ENCODE measurements at places on chromosomes 7 and 10.

DNA sequence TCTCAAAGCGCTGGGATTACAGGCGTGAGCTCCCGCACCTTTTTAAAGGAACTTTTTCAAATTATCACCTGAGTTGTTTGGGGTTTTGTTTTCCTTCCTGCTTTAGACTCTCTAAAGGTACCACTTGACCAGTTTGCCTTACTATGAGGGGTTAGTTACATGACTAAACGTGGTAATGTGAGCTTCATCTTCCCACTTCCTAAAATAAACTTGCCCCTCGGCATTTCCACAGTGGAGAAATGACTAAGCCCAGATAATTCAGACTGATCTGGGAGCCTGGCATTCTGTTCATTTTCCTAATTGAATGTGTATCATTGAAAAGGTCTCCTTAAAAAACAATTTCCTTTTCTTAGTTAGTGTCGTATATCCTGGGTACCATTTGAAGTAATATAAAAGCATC is 163.4 kb downstream of the PLXDC2 start:
- DNase-seq: no peak

DNA sequence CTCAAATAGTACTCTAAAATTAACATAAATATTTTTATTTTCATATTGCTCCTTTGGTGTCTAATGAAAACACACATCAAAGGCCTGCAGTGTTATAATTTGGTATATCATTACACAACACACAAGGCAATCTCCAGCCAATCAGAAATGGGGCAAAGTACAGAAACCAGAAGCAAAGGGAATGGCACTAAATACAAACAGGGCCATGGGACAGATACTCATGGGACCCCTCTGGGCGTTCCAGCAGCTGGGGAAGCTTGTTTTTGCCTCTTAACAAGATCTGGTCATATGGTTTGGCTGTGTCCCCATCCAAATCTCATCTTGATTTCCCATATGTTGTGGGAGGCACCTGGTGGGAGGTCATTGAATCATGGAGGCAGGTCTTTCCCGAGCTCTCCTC is 551.8 kb upstream of the NRP1 start:
- DNase-seq: no peak

- no peak for DNase-seq
These were observed 25.8 kb upstream of the NANOS1 start for GRCh38 chr10:119003572-119004289.

DNA sequence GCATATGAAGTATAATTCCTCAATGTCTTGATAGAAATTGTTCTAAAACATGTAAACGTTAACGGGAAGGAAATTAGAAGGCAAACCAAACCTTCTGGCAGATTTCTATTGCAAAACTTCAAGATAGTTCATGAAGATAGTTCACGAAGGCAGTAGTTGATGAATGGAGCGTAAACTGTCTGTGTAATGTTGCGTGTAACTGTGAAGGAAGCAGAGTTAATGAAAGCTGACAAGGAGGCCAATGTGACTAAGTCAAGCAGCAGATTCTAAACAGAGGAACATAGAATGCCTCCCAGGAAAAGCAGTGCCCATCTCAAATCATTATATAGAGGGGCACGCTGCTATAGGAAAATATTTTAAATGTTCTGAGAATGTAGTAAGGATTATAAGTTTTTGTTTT is 659.7 kb upstream of the IGFBP3 start:
- DNase-seq: no peak

- no peak for DNase-seq
These were observed 672.3 kb downstream of the TNS3 start for GRCh38 chr7:46909601-46910051.

GRCh38 chr7:16939161-16939560 is 57.4 kb upstream of the AGR3 start:
- no peak for DNase-seq

DNA sequence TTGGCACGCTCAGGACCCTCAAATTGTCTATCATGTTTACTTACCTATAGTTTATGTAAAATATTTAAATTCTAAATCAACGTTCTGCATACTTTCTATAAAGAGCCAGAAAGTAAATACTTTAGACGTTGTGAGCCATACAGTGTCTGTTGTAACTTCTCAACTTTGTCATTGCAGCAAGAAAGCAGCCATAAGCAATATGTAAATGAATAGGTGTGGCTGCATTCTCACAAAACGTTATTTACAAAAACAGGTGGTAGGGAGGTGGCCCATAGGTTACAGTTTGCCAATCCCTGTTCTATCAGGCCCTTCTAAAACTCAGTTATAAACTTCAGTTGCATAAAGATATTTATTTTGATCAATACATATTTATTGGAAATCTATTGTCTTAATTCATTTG is 12.1 kb upstream of the NPY start:
- DNase-seq: no peak

DNA sequence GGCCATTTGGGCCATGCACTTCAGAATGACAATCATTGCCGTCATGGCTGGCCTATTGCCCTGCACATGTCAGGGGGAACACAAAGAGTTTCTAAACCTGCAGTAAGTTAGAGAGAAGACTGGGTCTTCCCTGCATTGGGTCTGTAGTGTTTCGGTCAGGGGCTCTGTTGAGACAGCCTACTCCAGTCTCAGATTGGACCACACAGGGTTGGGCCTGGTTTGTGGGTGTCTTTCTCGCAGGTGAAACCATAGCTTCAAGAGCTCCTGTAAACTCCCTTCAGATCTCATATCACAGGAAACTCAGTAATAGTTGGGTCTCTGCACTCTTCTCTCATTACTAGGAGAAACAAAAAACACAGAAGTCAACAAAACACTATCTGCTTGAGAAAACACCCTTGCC is 7.3 kb upstream of the TARP start:
- DNase-seq: no peak

GRCh38 chr10:79050896-79051555 is 17.7 kb upstream of the ZMIZ1 start:
- DNase-seq: no peak

DNA sequence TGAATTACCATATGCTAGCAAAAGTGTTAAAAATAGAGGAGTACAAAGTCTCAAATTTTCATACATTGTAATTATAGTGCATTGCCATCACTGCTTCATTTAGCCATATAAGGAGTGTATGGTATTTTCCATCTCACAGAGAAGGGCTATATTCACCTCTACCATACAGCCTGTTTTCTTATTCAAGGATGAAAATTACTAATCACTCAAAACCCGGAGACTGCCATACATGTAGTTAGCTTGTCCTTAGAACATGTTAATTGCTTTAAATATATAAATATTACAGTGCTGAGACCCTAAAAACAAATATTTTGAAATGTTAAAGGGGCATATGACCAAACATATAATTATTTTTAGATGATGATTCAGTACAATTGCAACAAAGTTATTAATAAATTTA is 49.4 kb downstream of the CPEB3 start:
- no peak for DNase-seq

DNA sequence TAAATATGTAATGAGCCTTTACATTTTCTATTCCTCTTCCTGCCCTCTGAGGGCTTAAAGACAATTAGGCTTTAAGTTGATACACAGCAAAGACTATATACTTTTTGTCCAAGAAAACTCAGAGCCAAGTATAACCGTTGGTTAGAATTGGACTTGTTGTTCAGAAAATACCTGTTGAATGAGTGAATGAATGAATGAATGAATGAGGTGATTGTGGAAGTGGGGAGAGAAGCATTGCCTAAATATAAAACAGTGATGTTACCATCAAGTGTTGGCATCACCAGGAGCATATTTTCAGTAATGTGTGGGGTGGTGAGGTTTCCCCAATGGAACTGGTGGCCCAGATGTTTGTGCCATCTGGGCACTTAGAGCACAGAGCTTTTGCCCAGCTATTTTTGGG is 106.9 kb downstream of the AOAH start:
- no peak for DNase-seq

GRCh38 chr10:89213191-89213808 is 6.2 kb upstream of the CH25H start:
- DNase-seq: peak; percentile 16

GRCh38 chr7:75531359-75531821 is 39.3 kb downstream of the SPDYE5 start:
- DNase-seq: no peak

DNA sequence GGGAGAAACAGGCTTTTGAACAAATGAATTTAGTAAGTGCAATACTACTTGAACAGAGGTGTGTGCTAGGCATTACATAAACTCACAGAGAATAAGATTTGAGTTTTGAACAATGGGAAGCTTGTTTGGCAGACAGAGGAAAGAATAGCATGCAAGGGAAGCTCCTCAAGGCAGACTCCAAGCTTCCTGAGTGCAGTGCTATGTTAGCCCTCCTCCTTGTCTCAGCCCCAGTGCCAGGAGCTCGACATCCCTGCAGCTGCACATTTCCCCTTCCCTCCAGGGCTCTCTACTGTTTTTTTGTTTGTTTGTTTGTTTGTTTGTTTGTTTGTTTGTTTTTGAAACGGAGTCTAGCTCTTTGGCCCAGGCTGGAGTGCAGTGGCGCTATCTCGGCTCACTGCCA is 237.5 kb downstream of the IPMK start:
- DNase-seq: no peak

DNA sequence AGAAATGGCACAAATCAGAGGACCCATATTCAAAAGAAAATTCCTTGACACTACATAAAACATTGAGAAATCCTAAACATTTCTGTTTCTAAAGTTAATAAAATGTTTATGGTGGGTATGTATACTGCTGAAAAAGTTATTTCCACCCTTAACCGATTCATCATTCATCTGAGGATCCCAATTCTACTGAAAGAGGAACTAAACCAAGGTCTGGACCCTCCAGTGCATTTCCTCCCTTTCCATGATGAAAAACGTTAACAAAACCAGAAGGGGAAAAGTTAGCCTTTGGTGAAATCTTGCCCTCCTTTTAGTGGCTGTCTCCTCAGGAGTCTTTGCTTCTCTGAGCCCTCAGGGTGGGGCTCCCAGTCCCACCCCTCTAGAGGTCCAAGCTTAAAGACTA is 144.5 kb upstream of the ASAH2 start:
- DNase-seq: no peak

GRCh38 chr10:111142092-111142768 is 65.4 kb downstream of the ADRA2A start:
- DNase-seq: no peak

Data from HL-60 (cell line).